ENCODE measurements at places on chromosomes 16 and 17. TPM values are rescaled to one million over a fixed set of nuclear protein-coding genes. Genes with fewer than 3 reads are reported as not detected.

GRCh38 chr17:12402963-12403622 is 262.6 kb upstream of the MYOCD start:
- no peak overlapping the region for H3K27ac ChIP-seq
- H3K36me3 ChIP-seq = no peaks in the 10 kb centered on the region
- H3K4me3 ChIP-seq = no peak overlapping the region
- H3K4me1 ChIP-seq = no peaks in the 10 kb centered on the region
- H3K27me3 ChIP-seq = no peaks in the 10 kb centered on the region

DNA sequence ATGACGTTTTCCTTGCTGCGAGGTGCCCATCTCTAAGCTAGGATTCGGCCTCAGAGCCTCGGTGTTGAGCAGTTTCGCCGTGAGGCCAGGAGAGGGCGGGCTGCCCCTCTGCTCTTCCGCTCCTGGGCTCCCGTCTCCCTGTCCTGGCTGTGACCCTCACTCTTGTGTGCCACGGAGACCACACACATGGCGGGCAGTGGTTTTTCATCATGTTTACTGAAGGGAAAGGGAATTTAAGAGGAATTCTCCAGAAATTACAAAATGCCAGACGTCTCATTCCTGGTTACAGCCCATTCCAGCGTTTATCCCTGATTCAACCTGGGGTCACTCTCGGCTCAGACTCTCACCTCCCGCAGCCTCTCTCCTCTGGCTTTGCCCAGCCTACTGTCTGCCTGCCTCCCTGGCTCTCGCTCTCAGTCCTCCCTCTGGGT is 96.8 kb upstream of the ELAC2 start:
- no peaks in the 10 kb centered on the region for H3K4me1 ChIP-seq
- DNase-seq = no peak
- no peaks in the 10 kb centered on the region for H3K27me3 ChIP-seq
- H3K27ac ChIP-seq = no peak overlapping the region
- H3K4me3 ChIP-seq = no peak overlapping the region

Gene FNDC8
- not detected for polyA plus RNA-seq

- no peak overlapping the region for H3K27ac ChIP-seq
- no peaks in the 10 kb centered on the region for H3K27me3 ChIP-seq
- H3K36me3 ChIP-seq = no peaks in the 10 kb centered on the region
- no peak for DNase-seq
These were observed 484.2 kb upstream of the SOX9 start for GRCh38 chr17:71636644-71637043.

- no peak overlapping the region for H3K27ac ChIP-seq
- no peaks in the 10 kb centered on the region for H3K27me3 ChIP-seq
- H3K4me3 ChIP-seq = no peak overlapping the region
- no peaks in the 10 kb centered on the region for H3K4me1 ChIP-seq
These were observed 5.7 kb downstream of the PRSS53 start for GRCh38 chr16:31083081-31083480.

Gene MPDU1
- polyA plus RNA-seq = 40.5 TPM

GRCh38 chr16:61419791-61420190 is 616.4 kb downstream of the CDH8 start:
- no peaks in the 10 kb centered on the region for H3K36me3 ChIP-seq
- H3K27ac ChIP-seq = no peak overlapping the region
- H3K4me3 ChIP-seq = no peak overlapping the region
- H3K4me1 ChIP-seq = no peaks in the 10 kb centered on the region
- DNase-seq = no peak

Gene CBX2
- 0.10 TPM for polyA plus RNA-seq

Gene KANSL1
- 20.9 TPM for polyA plus RNA-seq

Gene SEZ6L2
- not detected for polyA plus RNA-seq

Gene MT1M
- polyA plus RNA-seq = not detected

DNA sequence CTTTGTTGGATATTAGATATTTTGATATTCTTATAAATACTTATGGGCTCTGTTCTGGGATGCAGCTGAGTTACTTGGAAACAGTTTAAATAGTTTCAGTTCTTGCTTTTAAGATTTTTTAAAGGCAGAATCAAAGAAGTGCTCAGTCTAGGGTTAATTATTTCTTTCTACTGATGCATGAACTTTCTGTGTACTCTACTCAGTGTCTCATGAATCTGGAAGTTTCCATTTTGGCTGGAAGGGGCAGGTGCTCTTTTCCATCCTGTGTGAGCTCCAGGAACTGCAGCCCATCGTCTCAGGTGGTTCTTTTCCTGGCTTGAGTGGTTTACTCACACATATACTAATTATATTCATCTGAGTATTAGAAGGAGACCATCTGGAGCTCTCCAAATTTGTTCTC is 61.1 kb upstream of the CPHXL start:
- no peaks in the 10 kb centered on the region for H3K36me3 ChIP-seq
- no peaks in the 10 kb centered on the region for H3K27me3 ChIP-seq
- H3K4me3 ChIP-seq = no peak overlapping the region
- H3K27ac ChIP-seq = no peak overlapping the region
